ENCODE measurements at places on chromosomes 3 and 15.
A peak's percentile ranks its signal among the peaks of the same experiment; 100 is the strongest.

DNA sequence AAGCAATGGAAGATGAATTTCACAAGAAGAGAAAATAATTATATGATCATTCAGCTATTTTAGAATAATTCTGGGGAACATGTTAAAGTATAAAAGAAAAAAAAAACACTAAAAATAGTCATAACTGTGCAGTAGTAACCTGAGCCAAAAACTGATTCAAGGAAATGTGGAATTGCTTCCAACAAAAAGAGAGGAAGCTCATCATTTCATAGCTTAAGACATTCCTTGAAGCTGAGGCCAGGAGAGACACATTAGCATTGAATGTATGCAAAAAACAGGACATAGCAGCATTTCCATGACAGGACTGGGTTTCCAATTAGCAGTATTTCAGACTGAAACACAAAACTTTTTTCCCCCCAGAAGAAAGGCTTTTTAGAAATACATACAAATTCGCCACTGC, 27.7 kb upstream of the LRRN1 start:
- no peak for DNase-seq

GRCh38 chr15:38528294-38528693, 36.3 kb downstream of the RASGRP1 start:
- DNase-seq: no peak

GRCh38 chr3:35663471-35663870, 24.1 kb downstream of the ARPP21 start:
- no peak for DNase-seq

DNA sequence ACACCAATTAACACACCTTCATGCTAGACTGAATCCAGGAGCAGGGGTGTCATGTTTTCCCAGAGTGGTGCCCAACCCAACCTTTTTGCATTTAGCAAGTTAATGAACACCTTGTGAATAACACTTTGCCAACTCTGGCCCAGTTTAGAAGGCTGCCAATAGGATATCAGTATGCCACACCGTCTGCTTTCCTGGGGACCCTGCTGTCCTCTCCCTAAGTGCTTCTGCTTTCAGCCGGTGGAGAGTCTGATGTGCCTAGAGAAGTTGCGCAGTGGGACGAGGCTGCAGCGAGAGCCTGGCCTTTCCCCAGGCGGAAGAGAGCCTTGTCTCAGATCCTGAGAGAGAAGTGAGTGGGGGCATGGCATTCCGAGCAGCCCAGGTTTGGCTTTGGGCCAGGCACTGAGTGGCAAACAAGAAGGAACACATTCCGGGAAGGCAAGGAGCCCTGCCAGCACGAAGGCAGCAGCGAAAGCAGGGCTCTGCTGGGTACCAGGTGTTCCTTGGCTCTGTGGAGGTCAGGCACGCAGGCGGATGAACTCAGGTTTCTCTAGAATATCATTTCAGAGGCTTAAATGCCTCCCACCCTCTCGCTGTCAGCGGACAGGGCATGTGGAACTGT, 36.9 kb downstream of the SENP8 start:
- DNase-seq: peak; percentile 31

DNA sequence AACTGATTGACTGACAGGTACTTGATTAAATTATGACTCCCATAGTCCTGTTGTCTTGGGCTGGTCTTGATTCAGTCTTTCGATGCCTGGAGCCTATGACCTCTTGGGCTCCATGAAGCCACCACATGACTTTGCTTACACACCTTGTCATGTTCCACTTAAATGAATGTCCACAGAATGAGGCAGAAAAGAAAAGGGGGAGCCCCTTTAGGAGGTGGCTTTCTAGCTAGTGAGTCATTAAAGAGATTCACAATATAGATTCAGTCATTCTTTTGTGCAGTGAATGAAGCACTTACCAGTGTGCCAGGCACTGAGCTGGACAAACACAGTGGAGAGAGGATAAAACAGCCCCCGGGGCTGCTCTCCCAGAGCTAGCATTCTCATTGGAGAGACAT, 17.1 kb downstream of the VIPR1 start:
- no peak for DNase-seq

- no peak for DNase-seq
These were observed 14.1 kb downstream of the PTPN23 start for GRCh38 chr3:47394881-47395280.

DNA sequence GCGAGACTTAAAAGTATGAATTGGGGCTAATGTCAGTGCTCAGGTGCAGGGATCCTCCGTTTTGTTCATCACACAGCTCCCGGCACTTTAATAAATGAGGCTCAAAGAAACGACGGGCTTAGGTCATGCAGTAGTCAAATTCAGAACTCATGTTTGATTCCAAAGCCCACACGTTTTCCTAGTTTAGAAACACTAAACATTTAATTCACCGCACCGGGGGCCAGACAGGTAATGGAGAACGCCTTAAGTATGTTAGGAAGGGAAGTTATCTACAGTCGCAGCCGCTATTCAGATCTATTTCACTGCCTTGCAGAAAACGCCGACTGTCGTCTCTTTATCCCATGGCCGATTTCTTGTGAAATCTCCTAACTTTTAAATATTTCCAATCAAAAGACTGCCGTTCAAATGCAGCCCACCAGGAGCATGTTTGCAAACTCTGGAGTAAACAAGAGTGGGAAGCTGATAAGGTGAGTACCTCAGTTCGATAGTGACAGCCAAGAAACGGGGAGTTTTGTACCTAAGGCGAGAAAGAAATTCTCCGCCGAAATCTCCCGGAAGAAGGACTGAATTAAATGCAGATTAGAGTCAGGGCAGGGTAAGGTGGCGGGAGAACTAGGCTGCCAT, 569 bp downstream of the HIGD2B start:
- DNase-seq: no peak

- DNase-seq: no peak
These were observed 67.6 kb downstream of the TIGIT start for GRCh38 chr3:114361391-114361790.

- DNase-seq: no peak
These were observed 20.3 kb downstream of the DAZL start for GRCh38 chr3:16584880-16585279.

GRCh38 chr3:38038447-38038911, 529 bp upstream of the DLEC1 start:
- DNase-seq: no peak

DNA sequence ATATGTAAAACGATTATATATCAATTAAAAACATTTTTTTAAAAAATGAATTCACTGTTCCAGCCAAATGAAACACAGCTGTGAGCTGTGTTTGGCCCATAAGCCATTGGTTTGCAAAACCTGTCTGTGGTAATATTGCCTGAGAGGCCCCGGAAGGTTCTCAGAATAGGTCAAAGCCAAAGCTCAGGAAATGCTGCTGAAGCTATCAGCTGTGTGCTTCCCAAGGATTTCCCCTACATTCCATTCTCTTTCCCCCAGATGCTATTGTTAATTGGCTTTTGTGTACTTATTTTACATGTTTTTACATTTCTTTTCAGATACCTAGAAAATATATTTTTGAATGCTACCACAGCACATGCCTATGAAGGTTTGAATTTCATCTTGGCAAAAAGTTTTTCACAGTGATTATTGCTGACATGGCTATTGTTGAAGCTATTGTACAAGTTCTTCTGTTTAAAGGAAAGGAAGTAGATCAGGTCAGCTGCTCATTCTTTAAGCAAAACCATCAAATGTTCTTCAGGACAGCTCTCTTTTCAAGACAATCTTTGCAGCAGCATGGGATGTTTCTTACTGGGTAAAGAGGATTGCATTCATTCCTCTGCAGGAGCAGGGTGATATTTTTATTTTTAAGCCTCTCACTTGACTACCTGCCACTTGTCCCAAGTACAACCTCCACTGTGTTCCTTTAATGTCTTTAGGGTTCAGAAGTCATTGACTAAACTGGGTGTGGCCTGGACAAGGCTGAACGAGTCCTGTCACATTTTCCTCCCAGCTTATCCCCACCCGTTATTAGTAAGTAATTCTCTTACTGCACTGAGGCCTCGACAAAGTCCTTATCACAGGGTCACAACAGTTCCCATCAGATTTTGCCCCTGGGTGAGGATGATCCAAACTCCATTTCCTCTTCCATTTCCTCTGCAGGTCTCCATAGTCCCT, 26.3 kb upstream of the BNC1 start:
- DNase-seq: no peak

- DNase-seq: no peak
These were observed 99.9 kb downstream of the EEFSEC start for GRCh38 chr3:128253150-128253549.

DNA sequence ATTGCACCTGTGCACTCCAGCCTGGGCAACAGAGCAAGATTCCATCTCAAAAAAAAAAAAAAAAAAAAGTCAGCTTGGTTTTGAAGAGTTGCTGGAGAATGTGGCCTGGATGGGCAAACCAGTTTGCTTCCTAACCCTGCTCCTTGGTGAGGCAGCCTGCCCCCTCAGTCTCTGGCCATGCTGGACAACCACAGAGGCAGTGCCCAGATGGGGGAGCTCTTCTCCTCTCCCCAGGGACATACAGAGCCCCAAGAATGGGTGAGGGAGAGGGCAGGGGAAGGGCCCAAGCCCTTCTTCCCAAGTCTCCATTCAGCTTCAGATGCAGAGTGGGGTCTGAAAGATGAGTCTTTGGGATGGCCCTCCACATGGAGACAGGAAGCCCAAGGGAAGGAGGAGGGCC, 27.9 kb downstream of the CD276 start:
- DNase-seq: no peak

Data from anterior cingulate cortex (tissue), 58 donors.